ENCODE measurements at places on chromosomes 5 and 9. TPM values are rescaled to one million over a fixed set of nuclear protein-coding genes. Genes with fewer than 3 reads are reported as not detected.
A peak's percentile ranks its signal among the peaks of the same experiment; 100 is the strongest.

DNA sequence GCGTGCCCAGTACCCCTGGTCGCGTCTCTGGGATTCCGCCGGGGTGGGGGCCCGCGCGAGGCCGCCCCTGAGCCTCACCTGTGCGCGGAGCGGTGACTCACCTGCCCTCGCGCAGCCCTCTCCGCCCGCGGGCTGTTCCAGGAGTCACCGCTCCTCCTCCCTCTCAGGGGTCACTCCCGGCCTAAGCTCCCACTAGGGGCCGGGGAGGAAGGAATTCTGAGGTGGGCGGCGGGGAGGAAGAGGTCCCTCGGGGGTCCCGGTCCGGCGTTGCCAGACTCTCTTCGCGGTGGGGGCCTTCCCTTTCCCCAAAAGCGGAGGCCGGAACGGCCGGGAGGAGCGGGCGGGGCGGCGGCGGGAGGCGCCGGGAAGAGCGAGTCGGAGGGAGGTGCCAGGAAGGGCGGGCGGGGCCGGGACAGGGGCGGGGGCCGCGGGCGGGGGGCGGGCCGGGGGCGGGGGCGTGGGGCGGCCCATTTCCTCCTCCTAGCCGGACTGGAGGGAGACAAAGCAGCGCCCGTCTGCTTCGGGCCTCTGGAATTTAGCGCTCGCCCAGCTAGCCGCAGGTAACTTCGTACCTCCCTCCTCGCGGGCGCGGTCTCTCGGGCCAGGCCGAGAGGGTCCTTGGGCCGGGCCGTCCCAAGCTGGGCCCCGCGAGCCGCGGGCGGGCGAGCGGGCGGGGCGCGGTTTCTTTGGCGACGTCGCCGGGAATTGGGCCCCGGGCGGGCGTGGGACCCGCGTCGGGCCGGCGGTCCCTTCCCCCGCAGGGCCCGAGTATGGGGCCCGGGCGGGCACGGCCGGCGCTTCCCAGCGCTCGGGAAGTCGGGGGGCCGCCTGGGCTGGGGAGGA, at the start of gene CTNNA1:
Gene CTNNA1 (plus strand): TSS at position 475 of the 843 bp plus-strand sequence. CDS start 28,500 bp downstream, outside the sequence.
- H3K4me1 ChIP-seq: peaks cover 17% of the 10 kb centered on the region
- no peaks in the 10 kb centered on the region for H3K27me3 ChIP-seq
- peak within 1 kb of the TSS; percentile 96 for H3K4me3 ChIP-seq
- H3K27ac ChIP-seq: peak within 1 kb of the TSS; percentile 98

DNA sequence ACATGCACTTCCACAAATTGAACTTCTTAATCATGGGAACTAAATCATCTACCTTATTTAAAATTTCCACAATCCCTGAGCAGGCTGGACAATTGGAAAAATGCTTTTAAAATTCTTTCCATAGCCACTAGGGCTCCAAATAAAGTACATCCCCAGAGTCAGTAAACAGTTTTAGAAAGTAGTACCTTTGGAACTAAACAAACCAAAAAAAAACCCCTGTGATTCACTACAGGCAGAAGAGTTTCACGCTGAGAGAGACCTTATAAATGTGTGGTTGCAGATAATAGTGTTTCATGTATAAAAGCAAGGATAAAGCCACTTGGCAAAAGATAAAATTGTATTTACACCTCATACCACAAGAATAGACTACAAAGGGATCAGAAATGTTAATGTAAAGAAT, 11.8 kb upstream of the HMGCR start:
- no peaks in the 10 kb centered on the region for H3K4me1 ChIP-seq
- no peak for DNase-seq
- no peaks in the 10 kb centered on the region for H3K27me3 ChIP-seq
- no peaks in the 10 kb centered on the region for H3K36me3 ChIP-seq
- H3K4me3 ChIP-seq: no peak overlapping the region

DNA sequence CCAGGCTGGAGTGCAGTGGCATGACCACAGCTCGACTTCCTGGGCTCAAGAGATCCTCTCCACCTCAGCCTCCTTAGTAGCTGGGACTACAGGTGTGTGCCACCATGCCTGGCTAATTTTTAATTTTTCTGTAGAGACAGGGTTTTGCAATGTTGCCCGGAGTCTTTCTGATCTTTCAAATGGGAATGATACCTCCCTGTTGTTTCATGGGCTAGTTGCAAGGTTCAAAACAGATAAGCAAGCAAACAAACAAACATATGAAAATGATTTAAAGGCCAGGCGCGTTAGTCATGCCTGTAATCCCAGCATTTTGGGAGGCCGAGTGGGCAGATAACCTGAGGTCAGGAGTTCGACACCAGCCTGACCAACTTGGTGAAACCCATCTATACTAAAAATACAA, 45.3 kb upstream of the PLPP1 start:
- no peak overlapping the region for H3K27ac ChIP-seq
- no peak overlapping the region for H3K4me3 ChIP-seq
- H3K36me3 ChIP-seq: no peaks in the 10 kb centered on the region
- DNase-seq: no peak
- H3K27me3 ChIP-seq: no peaks in the 10 kb centered on the region

DNA sequence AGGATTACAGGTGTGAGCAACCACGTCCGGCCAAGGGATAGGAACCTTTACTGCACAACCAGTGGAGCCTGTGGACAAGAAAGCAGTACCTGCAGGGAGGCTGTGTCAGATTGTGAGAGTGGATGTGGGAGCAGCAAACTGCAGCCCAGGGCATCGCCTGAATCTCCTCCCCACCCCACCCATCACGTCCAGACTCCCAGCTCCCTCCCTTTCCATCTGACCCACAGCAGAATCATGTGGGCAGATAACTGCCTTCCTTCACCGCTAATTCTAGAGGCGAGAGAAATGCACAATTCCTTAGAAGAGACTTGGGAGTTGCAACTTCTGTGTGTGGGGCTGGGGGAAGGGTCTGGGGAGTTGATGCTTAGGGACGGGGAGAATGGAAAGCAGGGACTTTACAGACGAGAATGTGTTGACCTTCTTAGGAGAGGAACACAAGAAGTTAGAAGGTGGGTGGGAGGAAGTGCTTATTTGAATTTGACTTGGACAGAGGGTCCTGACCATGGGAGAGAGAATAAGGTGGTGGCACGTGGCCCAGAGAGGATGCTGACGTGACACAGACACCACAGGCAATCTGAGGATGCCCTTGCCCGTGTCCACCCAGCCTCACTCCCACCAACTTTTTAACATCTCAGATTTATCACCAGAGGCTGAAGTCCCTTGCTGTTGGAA, 4.5 kb upstream of the LCP2 start:
- DNase-seq: no peak
- H3K36me3 ChIP-seq: no peaks in the 10 kb centered on the region
- H3K27me3 ChIP-seq: no peaks in the 10 kb centered on the region
- no peaks in the 10 kb centered on the region for H3K4me1 ChIP-seq
- H3K27ac ChIP-seq: no peak overlapping the region

DNA sequence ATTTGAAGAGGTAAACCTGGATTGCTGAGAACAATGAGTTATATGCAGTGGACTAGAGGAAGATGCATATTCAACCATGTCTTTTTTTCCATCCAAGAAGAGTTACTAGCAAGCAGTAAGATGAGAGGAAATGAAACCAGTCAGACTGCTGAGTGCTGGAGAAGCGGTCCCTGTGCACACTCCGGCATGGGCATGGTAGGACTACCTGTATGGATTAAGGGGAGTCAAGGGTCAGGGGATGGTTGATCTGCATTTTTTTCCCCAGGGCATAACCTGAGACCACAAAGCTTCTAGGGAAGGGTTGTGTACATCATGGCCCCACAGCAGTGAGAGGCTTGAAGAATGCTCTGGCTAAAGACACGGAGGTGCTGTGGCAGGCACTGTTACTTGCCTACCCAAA, 76.6 kb upstream of the ZNF169 start:
- peaks cover 37% of the 10 kb centered on the region for H3K4me1 ChIP-seq
- no peaks in the 10 kb centered on the region for H3K27me3 ChIP-seq
- no peak overlapping the region for H3K27ac ChIP-seq
- DNase-seq: no peak
- H3K36me3 ChIP-seq: peaks cover 34% of the 10 kb centered on the region
- no peak overlapping the region for H3K4me3 ChIP-seq

GRCh38 chr5:81393783-81394718, at the start of gene ACOT12:
Gene ACOT12 (minus strand): TSS chr5:81394134. CDS start chr5:81394114, 20 bp downstream.
- peaks cover 7% of the 10 kb centered on the region for H3K27me3 ChIP-seq
- no peak within 1 kb of the TSS for H3K27ac ChIP-seq
- no peaks in the 10 kb centered on the region for H3K36me3 ChIP-seq
- H3K4me3 ChIP-seq: peak within 1 kb of the TSS; percentile 61
- peaks cover 6% of the 10 kb centered on the region for H3K4me1 ChIP-seq

GRCh38 chr5:139251695-139252288, 41.7 kb upstream of the MATR3 start:
- H3K27ac ChIP-seq: no peak overlapping the region
- no peak for DNase-seq
- no peaks in the 10 kb centered on the region for H3K4me1 ChIP-seq
- H3K4me3 ChIP-seq: no peak overlapping the region
- no peaks in the 10 kb centered on the region for H3K36me3 ChIP-seq
- H3K27me3 ChIP-seq: no peaks in the 10 kb centered on the region

DNA sequence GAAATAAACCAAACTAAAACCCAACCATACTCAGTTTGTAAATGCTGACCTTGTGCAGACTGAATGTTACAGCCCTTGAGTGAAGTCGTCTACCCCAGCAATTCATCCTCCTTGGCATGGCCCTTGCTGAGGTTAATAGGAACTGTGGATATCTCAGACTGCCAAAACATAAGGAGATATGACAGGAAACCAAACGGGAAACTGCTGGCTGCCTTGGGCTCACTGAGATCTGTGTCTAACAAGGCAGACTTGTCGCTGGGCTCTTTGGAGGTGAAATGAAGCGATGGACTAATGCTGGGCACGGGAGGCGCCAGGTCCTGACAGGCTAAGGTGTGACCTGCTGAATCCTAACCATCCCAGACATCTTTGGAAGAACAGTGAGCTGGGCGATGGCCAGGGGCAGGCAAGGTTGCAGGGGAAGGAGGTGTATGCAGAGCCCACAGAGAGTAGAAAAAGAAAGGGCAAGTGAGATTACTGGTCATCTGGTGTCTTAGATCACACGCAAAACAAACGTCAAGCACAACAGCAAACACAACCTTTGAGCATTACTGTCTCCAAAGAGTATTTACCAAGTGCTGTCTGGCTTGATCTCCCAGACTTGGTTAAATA, 44.6 kb upstream of the ALDH1A1 start:
- no peaks in the 10 kb centered on the region for H3K36me3 ChIP-seq
- no peak overlapping the region for H3K27ac ChIP-seq
- no peak for DNase-seq
- no peak overlapping the region for H3K4me3 ChIP-seq
- H3K4me1 ChIP-seq: peaks cover 5% of the 10 kb centered on the region

Gene SAXO1
- not detected for total RNA-seq

Gene KIAA1958
- total RNA-seq: 3.7 TPM

Gene DMGDH
- total RNA-seq: 2.8 TPM

Gene ACTBL2
- total RNA-seq: not detected

Gene OBP2B
- total RNA-seq: not detected

Gene GRM6
- not detected for total RNA-seq

All from psoas muscle (tissue), 8 donors.